ENCODE measurements at places on chromosomes 3 and 15.

GRCh38 chr15:71154607-71155200, 39.4 kb downstream of the THSD4 start:
- DNase-seq = no peak

DNA sequence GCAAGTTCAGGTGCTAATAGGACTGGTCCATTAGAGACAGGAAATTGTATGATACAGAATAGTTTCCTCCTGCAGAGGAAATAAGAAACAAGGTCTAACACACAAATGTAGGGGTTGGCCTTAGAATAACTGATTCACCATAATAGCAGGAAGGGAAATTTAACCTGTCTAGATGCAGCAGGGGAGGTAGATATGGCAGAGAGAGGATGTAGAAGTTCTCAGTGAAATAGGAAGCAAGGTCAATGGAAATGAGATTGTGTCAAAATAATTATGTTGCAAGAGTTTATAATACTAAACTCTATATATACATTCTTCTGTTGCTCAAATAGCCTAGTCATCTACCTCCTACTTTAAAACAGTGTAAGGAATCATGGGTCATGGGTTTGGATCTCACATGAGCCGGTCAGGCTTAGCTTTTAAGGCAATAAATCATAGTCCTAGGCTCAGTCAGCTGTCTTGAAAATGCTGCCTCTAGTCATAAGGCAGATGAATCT, 17.0 kb downstream of the BCL2A1 start:
- peak; percentile 89 for DNase-seq

- DNase-seq = no peak
Measured at GRCh38 chr15:76791511-76791910, 113.6 kb downstream of the SCAPER start.

DNA sequence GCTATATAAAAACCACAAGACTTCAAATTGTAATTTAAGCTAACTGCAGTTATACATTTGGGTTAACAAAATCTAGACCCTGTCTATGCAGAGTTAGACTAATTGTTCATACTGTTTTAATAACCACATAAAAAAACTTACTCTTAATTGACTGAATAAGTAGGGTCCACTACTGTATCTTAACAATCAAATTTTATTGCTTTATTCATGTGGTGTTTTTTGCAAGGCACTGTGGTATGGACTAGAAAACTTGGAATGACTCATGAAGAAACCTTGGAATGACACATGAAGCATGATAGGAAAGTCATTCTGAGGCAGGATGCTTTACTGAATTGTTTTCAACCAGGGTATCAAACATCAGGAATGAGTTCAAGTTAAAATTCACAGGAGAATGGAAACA, 2.3 kb downstream of the SERP1 start:
- DNase-seq = peak; percentile 41

DNA sequence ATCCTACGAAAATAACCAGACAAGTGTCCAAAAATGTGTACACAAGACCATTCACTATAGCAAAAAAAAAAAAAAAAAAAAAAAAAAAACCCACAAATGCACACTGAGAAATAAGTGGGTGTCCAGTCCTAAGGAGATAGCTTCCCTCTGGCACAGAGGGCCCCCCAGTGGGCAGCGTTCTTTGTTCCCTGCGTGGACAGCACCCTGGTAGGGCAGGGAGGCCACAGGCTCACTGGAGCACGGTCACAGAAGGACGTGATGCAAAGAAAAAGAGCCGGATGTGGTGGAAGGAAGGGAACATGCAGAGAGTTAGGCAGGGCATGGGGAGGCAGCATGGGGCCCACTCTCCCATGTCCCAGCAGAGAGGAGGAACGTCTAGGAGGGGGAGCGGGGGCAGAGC, 210.7 kb upstream of the NSMCE3 start:
- no peak for DNase-seq

All from suppressor macrophage treated with lipopolysaccharide for 1 hour (primary cell).